ENCODE measurements at places on chromosomes 11 and 22. TPM values are rescaled to one million over a fixed set of nuclear protein-coding genes. Genes with fewer than 3 reads are reported as not detected.

The NFRKB gene
- 58.6 TPM for total RNA-seq

The MCHR1 gene
- total RNA-seq = 1.3 TPM

The CNGA4 gene
- total RNA-seq = not detected

The PPP1R14B gene
- total RNA-seq = 286 TPM

The SPI1 gene
- total RNA-seq = not detected

The SEPTIN5 gene
- 30.2 TPM for total RNA-seq

The PARVG gene
- total RNA-seq = 0.23 TPM

The KREMEN1 gene
- total RNA-seq = 3.9 TPM

The SCGB1D4 gene
- not detected for total RNA-seq

All from neural crest cell (in vitro differentiated cells).